ENCODE measurements at places on chromosomes 4 and X.

DNA sequence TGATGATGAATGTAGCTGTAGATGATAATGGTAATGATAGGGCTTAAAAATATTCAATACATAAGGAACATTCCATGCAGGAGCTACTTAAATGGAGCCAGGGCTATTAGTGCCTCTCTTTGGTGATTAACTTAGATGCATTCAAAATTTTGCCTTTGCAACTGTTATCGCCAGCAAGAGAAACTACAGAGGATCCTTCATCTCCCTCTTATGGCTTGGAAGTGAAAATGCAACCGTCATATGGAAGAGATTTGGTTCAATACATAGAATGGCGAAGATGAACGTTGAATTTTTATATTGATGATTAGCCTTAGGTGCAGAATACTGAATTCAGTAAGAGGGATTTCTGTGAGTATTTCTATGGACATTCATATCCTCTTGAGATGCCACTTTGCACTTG is 134.5 kb upstream of the NLGN4X start:
- DNase-seq, result no peak

DNA sequence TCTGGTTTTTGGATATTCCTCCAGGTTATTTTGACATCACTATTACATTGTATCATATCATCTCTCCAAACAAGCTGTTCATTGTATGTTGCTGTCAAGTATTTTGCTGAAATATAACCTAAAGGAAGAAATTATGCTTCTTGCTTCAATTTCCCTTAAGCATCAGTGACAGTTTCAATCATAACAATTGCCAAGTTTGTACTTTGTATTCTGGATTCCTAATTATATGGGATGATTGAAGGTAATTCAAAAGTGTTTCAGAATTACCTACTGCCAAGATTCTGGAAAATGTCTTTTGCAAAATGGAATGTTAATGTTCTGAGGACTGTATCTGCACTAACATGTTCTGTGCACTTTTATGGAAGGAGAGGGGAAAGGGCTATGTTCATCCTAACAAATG is 228.7 kb downstream of the PRDM5 start:
- DNase-seq, result no peak

DNA sequence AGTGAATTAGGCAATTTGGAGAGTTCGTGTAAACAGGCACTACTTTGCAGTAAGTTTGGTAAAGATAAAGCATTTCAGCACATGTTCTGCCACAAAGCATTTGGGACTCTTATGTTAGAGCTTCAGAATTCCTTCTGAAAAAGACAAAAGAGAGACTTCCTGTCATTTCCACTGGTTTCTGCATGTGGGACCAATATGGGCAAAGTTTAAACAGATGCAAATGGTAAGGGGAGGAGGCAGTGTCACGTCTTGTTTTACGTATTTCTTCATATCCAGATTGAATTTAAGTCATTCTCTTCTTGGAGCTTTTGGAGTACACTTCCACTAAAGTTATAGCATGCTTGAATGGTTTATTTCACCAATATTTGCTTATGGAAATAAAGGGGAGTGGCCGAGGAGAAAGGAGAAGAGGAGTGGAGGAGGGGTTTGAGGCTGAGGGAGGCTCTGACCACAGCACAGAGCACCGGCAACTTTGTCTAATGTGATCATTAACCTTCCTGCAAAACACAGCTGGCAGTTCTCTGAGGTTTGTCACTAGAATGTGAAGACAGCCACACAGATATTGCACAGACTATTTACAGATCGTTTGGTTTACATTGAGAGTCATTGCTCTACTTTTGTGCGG is at the start of gene APELA:
Gene APELA, plus strand, starts transcription at position 479 of the 625 bp plus-strand sequence. CDS start 154 bp downstream, outside the sequence.
- no peak for DNase-seq

DNA sequence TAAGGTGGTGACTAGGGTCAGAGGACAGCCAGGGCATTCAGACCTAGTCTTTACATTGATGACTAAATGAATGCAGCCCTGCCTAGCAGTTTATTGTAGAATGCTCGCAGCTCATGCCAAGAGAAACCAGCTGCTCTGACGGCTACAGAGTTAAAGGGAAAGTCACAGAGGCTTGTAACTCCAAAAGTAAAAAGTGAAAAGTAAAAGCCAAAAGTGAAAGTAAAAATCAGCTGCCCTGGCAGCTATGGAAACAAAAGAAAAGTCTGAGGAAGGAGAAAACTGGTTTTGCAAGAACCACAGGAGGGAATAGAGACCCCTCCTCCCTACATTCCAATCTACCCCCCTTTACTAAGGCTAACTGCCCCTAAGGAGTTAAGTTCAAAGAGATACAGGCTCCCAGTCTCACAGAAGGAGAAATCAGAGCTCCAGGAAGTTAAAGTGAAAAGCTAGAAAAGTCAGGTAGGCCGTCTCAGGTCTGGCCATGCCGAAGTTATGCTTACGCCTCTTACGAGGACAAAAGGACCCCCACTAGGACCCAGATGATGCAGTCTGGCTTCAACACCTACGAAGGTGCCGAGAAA is 6.0 kb downstream of the GAGE10 start:
- DNase-seq, result peak; percentile 1

DNA sequence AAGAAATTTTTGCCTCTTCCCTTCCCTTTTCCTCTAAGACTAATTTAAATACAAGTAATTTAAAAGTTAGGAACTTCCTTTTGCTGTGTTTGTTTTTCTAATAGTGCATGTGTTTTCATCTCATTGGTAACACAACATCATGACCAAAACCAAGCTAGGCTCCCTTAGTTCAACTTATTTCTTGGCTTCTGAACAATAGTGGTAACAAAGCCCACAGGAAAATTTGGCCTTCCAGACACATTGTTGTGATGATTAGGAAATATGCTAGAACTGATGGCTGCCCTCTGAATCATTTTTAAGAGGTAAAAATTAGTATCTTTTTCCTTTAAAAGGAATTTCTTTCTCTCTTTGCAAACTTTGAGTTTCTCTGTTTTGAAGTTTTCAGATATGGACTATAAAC is 25.5 kb upstream of the TEC start:
- no peak for DNase-seq

- no peak for DNase-seq
Observed at GRCh38 chr4:7744142-7744804, 195.4 kb downstream of the AFAP1 start.

GRCh38 chrX:118350221-118350620 is 4.3 kb downstream of the WDR44 start:
- peak; percentile 39 for DNase-seq

GRCh38 chrX:1480082-1480785 is 27.5 kb upstream of the ASMTL start:
- DNase-seq, result peak; percentile 65

- DNase-seq, result no peak
Observed at GRCh38 chrX:30661228-30661627, 8.0 kb downstream of the GK start.

GRCh38 chrX:50106051-50106675 is 94.6 kb downstream of the AKAP4 start:
- no peak for DNase-seq

GRCh38 chrX:69231903-69232302 is 66.7 kb upstream of the PJA1 start:
- peak; percentile 23 for DNase-seq

DNA sequence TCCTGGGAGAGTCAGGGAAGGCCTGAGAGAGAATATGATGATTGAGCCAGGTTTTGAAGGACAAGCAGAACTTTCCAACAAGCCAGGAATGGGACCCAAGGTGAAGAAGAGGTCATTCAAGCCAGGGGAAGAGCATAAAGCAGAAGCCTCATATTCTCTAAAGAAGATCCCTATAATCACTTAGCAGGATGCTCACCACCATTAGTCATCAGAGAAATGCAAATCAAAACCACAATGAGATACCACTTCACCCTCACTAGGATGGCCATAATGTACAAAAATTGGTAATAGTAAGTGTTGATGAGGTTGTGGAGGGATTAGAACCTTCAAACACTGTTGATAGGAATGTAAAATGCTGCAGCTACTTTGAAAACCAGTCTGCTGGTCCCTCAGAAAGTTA is 20.5 kb upstream of the SUPT20HL1 start:
- peak; percentile 6 for DNase-seq

DNA sequence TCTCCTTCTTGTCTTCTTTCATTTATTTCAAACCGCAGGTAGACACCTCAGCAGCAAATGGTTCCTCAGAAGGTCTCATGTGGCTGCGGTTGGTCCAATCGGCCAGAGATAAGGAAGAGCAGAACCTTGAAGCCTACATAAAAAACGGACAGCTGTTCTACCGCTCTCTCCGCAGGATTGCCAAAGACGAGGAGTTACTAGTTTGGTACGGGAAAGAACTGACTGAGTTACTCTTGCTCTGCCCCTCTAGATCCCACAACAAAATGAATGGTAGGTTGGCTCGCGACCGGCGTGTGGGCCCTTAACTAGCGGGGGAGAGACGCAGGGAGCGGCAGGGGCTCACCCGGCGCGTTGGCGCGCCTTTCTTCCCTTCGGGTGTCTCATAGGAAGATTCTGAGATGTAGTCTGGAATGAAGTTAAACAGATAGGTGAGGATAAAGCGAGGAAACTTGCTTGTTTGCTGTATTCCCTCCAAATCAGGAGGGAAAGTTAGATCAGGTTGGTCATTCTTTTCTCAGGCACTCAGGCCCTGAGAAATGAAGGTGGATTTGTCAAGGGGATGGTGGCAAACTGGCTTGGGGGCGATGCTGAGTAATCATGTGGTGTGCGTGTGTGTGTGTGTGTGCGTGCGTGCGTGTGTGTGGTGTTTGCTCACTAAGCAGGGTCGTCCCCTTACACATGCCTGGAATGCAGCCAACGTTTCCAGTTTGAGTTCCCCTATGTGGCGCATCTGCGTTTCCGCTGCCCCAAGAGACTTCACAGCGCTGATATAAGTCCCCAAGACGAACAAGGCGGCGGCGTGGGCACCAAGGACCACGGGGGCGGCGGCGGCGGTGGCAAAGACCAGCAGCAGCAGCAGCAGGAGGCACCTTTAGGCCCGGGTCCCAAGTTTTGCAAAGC is 4.2 kb downstream of the PRDM8 start:
- no peak for DNase-seq

GRCh38 chrX:41781500-41781899 is 57.5 kb downstream of the GPR82 start:
- peak; percentile 6 for DNase-seq

- DNase-seq, result no peak
Observed at GRCh38 chrX:4638036-4638435, 924.6 kb upstream of the PRKX start.

DNA sequence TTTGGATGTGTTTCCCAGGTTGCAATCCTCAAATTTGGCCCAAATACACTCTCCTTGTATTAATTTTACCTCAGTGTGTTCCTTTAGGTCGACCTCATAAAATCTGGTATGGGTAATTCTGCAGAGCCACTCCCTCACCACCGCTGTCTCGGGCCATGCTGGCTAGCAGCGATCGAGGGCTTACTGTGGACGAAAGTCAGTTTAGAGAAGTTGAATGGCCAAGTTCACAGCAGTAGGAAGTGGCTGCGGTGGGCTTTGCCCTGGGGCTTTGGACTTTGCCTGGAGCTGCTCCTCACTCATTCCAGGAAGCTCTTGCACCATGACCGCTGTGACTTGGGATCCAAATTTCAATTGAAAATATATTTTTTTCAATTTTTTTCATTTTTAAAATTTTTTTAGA is 19.6 kb downstream of the TMEM187 start:
- no peak for DNase-seq

DNA sequence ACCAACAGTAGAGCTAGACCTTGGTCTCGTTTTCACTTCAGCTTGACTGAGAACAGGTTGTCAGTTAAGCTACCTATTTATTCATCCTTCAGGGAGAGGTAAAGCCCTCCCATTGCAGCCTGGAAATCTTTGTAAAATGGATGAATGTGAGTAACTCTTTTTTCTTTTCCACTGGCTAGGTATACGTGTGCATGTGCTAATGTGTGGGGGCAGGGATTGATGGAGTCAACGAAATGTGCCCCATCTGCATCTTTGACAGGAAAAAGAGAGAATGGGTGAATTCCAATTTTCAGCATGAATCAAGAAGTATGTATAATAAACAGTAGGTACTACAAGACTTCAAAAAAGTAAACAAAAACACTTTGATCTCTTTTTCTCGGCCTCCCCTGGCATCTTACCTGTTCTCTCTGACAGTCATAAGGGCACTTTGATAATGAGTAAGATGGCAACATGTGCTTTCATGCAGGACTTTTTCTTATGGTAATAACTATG is at the start of gene IL21:
Gene IL21, minus strand, starts transcription at position 51 of the 492 bp plus-strand sequence. CDS start 55 bp downstream, outside the sequence.
- DNase-seq, result no peak
